ENCODE measurements at places on chromosomes 12 and 14.

- no peak for DNase-seq
Observed at GRCh38 chr12:68175557-68176061, 16.1 kb upstream of the IFNG start.

- no peak for DNase-seq
Observed at GRCh38 chr12:81626406-81626805, 132.7 kb downstream of the PPFIA2 start.

DNA sequence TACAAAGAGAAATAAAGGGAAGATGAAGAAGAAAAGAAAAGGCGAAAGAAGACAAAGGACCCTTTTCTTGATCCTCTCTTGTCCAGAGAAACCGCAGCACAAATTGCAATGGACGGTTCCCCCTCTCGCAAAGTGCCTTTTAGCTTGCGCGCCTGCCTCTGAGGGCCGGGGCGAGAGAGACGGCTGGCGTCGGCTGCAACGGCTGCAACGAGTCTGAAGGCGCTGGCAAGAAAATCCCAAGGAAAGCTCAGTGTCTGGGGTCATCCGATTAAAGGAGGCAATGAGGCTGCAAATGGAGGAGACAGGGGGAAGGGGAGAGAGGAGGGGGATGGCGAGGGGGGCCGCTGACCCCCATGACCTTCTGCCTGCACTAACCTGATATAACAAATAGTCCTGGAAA lies 671.5 kb downstream of the MED13L start:
- no peak for DNase-seq

GRCh38 chr14:99624971-99625370 lies 20.0 kb upstream of the HHIPL1 start:
- DNase-seq, result no peak

DNA sequence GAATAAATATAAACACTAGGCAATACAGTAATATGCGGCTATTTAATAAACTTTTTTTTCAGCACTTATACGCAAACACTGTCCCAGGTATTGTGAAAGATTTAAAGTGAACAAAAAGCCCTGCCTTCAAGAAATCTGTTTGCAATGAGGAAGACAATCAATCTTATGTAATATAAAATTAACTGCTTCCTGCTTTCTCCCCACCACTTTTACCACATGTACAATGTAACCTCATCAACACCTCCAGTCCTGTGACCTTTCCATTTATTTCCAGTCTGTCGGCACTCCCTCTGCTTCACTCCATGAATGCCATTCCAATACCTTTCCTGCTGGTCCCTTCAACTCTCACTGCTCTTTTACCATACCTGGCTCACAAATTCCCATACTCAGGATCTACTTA lies 10.5 kb downstream of the SNX6 start:
- DNase-seq, result no peak

DNA sequence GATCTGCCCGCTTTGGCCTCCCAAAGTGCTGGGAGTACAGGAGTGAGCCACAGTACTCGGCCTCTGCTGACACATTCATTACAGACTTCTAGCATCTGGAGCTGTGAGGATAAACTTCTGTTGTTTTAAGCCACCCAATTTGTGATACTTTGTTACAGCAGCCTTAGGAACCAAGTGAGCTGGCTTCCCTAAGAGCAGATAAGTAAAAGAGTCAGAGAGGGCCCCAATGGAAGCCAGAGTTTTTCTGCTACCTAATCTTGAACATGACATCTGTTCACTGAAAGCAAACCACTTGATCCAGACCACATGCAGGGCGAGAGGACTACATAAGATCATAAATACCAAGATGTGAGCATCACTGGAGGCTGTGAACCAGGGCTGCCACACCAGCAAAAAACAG lies 3.7 kb upstream of the MAPKAPK5 start:
- no peak for DNase-seq

DNA sequence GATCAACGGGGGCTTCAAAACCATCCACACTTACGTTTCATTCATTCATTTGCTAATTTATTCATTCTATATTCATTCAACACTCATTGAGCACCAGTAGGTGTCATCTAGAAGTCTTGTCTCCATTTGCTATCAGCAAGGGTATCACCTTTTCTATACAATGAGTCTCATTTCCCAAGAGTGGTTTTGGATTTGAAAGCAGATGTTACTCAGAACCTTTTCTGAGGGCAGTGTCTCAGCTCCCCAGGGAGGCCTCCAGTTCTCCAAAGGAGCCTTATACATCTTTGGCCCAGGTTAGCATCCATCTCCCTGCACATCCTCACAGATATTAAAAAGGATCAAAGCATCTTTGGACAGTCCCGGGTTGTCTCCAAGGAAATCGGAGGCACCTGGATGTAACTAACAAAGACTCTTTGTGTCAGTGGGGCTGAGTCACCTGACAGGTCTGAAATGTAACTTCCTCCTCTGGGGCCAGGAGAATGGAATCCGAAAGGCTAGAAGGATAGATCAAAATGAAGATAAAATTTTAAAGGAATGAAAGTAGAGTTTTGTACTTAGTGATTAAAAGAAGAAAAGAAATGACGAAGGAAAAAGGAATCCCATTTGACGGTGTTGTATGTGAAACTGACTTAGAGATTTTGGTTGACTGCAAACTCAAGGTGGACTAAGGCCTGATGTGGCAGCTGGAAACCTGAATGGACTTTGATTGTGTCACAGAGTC lies 103.0 kb downstream of the VCPKMT start:
- no peak for DNase-seq

DNA sequence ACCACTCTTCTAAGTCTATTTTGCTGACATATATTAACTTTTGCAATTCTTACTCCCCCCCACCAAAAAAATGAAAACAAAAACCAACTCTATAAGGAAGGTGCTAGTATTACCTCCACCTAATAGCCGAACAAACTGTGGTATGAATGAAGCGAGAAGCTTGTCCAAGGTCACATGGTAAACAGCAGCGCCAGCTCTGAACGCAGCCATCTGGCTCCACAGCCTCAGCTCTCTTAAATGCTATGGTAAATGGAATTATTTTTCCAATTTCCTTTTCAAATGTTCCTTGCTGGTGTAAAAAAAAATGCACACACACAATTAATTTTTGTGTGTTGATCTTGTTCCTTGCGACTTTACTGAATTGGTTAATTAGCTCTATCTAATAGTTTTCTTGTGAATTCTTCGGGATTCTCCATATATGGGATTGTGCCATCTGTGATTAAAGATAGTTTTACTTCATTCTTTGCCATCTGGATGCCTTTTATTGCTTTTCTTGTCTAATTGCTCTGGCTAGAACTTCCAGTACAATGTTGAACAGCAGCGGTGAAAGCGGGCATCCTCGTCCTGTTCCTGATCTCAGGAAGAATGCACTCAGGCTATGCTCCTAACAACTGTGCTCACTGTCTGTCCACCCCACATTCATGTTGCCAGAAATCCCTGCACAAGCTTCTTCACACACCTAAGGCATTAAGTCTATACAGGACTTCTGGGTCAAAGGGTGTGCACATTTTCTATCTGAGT lies 10.7 kb upstream of the C12orf76 start:
- DNase-seq, result no peak

- DNase-seq, result no peak
Observed at GRCh38 chr14:99128185-99128584, 143.8 kb downstream of the BCL11B start.

GRCh38 chr14:99815696-99816095 lies 22.5 kb downstream of the EML1 start:
- DNase-seq, result no peak

- DNase-seq, result no peak
Observed at GRCh38 chr14:68463299-68463698, 329.6 kb downstream of the ZFP36L1 start.

GRCh38 chr14:21024585-21025370 lies at the start of gene NDRG2:
NDRG2 (minus strand) TSS chr14:21025061; CDS start chr14:21023315, 1,746 bp downstream.
- DNase-seq, result peak; percentile 69

DNA sequence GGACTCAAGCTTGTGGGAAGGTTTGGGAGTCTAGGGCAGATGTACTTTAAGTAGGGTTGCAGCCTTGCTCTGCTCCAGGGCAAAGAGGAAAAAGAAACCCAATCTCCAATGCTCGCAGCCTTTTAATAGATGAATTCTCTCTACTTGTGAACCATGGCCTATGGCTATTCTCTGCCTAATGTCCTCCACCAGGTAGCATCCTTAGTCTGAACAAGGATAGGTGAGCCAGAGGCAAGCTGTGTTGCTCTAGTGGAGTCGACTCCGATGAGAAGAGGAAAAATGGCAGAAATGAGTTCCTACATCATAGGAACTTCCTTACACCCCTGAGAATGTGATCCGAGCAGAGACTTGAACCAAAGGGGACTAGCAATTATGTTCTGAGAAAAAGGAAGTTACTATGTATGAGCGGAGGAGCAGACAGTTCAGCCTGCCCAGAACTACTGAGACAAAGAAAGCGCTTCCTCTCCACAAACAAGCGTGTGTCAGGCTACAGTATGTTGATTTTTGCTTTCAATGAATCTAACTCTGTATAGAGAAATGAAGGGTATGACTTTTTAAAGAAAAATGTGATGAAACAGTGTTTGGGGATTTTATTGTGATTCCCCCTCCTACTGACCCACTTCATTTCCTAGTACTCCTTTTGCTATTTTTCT lies 153.6 kb upstream of the ARID2 start:
- no peak for DNase-seq

DNA sequence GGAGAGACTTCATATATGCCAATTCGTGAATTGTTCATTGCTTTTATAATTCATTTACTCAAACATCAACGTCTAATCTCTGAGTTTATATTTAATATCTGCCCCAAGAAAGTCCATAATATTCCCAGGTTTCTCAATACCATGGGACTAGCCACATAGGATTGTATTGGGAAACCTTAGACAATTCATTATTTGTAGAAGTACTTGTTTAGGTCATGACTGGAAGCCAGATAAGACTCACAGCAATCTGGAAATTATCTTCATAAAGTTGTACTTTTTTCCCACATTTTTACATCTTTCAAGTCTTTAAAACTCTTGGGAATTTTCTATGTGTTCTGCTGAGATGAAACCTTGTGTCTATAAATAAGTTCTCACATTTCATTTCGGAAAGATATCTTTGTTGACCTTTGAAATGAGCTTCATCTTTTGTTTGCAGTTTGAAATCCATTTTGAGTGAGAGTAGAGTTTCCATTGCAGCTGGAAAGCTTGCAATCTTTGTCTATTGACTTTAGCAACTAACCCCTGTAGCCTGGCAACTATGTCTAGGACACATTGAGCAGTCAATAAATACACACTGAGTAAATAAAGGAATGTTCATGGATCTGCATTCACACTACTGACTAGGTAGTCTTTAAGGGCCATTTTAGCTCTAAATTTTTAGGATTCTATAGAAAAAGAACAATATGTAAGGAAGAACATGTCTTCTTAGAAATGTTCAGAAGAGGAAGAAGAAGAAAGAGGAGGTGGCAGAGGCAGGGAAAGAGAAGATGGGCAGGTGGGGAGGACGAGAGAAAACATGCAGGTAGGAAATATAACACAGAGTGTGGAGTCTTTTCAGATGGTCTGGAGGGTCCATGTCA lies 154.4 kb downstream of the LRIG3 start:
- DNase-seq, result no peak

- DNase-seq, result no peak
Observed at GRCh38 chr14:100587086-100587762, at the start of gene BEGAIN. BEGAIN (minus strand) TSS chr14:100587417; CDS start chr14:100587290, 127 bp downstream.

GRCh38 chr14:79967453-79967852 lies 243.9 kb downstream of the DIO2 start:
- DNase-seq, result no peak

GRCh38 chr12:14938301-14938700 lies at the start of gene ERP27:
ERP27 (minus strand) TSS chr12:14938537; CDS start chr12:14938508, 29 bp downstream.
- no peak for DNase-seq

DNA sequence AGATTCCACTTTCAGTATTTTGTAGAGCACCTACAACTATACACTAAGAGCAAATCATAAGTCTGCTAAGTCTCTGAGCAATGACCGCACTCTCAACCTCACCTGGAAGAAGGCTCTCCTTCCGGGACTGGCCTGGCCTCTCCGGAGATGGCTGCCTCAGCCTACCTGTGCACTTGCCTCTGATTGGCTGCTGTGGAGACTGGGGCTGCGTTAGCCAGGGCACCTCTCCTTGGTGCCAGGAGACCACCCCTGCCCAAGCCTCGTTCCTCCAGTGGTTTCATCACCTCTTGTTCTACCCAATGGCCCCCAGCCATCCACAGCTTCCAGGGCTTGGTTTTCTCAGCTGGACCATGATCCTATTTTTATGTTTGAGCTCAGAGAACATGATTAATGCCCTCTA lies 64.7 kb upstream of the JDP2 start:
- no peak for DNase-seq

- DNase-seq, result no peak
Observed at GRCh38 chr14:100012478-100013327, 52.5 kb upstream of the EVL start.

DNA sequence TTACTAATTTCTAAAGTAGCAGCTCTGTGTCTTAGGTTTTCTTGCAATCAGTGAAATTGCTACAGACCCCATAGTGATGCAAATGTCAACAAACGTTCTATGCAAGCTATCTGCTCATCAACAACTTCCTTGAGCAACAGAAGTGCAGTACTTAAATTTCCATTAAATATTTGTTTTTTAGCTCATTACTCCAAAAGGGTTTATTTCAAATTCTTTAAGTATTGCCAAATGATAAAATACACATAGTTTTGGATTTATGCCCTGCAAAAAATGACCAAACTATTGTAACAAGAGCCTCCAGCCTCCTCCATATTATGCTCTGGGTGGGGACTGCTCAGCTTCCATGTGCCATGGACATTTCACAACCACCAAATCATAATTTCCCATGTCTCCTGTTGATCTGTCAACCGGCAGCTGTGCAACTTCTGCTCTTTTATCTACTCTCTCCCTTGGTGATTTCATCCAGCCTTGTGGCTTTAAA lies 4.4 kb downstream of the BDKRB1 start:
- no peak for DNase-seq

DNA sequence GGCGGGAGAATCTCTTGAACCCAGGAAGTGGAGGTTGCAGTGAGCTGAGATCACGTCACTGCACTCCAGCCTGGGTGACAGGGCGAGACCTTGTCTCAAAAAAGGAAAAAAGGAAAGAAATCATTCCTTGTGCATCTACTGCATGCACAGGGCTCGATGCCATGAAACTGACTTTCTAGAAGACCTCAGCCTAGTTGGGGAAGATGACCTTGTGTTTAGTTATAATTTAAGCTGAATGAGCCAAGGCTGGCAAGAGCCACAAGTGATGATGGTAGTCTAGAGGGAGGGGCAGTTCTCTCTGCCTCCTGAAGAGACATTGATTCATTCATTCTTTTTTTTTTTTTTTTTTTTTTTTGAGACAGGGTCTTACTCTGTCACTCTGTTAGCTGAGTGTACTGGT lies 24.2 kb downstream of the ACACB start:
- DNase-seq, result no peak

- DNase-seq, result no peak
Observed at GRCh38 chr14:54317391-54317790, 79.4 kb upstream of the CDKN3 start.
